ENCODE measurements at places on chromosomes 2 and 18. TPM values are rescaled to one million over a fixed set of nuclear protein-coding genes. Genes with fewer than 3 reads are reported as not detected.

Gene RGPD4
- total RNA-seq = 0.08 TPM

- DNase-seq = peak; percentile 62
Measured at GRCh38 chr2:40451918-40452605, at the start of gene SLC8A1. Gene SLC8A1 (minus strand): TSS chr2:40452090.

Gene PCARE
- total RNA-seq = not detected

Gene CHRNG
- total RNA-seq = not detected

DNA sequence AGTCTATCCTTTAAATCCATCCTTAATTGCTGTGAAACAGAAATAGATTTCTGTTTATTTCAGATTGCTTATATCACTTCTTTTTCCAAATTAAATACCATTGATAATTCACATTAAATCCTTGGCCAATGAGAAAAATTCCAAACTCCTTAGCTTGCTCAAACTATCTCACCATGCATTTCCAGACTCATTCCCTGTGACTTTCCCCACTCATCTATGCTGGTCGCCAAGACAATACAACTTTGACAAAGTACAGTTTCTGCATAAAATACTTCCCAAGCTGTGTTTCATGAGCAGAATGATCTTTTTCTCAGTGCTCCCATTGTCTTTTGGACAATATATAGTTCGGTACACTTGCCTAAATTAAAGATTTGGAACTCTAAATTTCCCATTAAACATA, 575.6 kb downstream of the CPS1 start:
- DNase-seq = no peak

GRCh38 chr2:15638720-15639119, 47.1 kb downstream of the DDX1 start:
- no peak for DNase-seq

DNA sequence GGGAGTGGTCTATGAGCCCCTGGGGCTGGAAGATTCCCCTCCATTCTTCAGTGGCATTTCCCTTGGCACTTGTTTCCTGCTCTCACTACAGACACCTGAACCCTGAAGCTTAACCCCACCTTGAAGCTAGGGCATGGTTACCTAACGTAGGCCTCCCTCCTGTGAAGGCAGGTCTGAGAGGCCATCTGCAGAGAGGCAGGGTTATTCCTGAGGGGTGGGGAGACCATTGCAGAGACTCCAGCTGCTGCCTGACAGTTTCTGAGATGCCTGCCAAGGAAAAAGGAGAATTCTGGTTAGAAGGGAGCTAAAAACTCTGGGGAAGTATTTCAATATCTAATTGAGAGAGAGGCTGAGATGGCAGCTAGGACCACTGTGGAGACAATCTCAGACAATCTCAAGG, 119.3 kb upstream of the NDUFV2 start:
- no peak for DNase-seq

Gene UNC80
- total RNA-seq = 0.38 TPM

Gene RGPD3
- total RNA-seq = 0.17 TPM

DNA sequence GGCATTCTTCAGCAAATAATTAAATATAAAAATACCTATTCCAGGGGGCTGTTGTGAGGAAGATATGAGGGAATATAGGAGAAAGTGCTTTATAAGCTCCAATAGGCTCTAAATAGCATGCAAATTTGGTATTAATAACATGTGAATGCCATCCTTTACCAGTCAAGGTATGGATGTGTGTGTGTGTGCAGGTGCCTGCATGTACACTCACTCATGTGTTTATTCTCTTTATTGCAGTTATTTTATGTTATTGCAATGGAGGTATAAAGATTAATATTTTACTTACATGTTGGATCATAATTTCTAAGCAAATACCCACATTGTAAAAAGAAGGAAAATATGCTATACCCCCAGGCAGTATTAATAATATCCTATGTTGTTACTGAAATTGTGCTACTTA, 1093.0 kb upstream of the GYPC start:
- no peak for DNase-seq

GRCh38 chr18:2913398-2914005, 66.7 kb downstream of the EMILIN2 start:
- DNase-seq = no peak

- no peak for DNase-seq
Measured at GRCh38 chr2:109439986-109440385, 173.8 kb downstream of the SEPTIN10 start.

- DNase-seq = no peak
Measured at GRCh38 chr18:54284535-54284934, 15.2 kb downstream of the POLI start.

Gene KIF3C
- total RNA-seq = 58.8 TPM

Gene KCTD1
- total RNA-seq = 14.0 TPM

DNA sequence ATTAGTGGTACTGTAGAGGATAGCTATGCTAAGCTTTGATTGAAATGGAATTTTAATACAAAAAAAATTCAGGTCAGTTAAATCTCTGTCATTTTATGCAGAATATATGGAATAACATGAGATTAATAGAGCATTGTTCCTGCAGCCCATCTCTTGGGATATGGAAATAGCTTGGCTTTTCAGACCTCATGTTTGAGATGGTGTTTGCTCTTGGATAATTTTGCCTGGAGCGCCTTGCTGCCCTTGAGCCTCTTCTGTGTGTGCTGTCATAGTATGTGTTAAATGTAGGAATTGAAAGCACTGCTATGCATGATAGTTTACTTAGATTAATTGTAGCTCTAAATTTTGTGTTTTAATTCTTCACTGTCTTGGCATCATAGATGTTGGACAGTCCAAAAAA, 27.7 kb downstream of the GALNT1 start:
- no peak for DNase-seq

Gene ZC3H6
- 6.9 TPM for total RNA-seq

Gene TMEM37
- 11.0 TPM for total RNA-seq
